ENCODE measurements at places on chromosomes 1 and 21. TPM values are rescaled to one million over a fixed set of nuclear protein-coding genes. Genes with fewer than 3 reads are reported as not detected.

GRCh38 chr1:181097242-181097641 is 8.7 kb downstream of the IER5 start:
- H3K4me3 ChIP-seq, result no peak overlapping the region
- no peak for DNase-seq
- H3K4me1 ChIP-seq, result peaks cover 88% of the 10 kb centered on the region
- no peaks in the 10 kb centered on the region for H3K27me3 ChIP-seq
- no peak overlapping the region for H3K27ac ChIP-seq

DNA sequence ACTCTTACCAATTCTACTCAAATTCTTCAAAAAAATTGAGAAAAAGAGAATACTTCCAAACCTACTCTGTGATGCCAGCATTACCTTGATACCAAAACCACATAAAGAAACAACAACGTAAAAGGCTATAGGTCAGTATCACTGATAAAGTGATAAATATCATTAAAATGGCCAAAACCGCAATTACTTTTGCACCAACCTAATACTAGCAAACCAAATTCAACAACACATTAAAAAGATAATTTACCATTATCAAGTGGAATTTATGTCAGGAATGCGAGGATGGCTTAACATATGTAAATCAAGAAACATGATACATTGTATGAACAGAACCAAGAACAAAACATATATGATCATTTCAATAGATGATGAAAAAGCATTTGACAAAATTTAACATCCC is 7.0 kb downstream of the SPAG17 start:
- H3K4me1 ChIP-seq, result no peaks in the 10 kb centered on the region
- H3K36me3 ChIP-seq, result no peaks in the 10 kb centered on the region
- no peaks in the 10 kb centered on the region for H3K27me3 ChIP-seq
- no peak overlapping the region for H3K27ac ChIP-seq
- no peak overlapping the region for H3K4me3 ChIP-seq

GRCh38 chr1:198929111-198929604 is 290.3 kb downstream of the PTPRC start:
- DNase-seq, result no peak
- H3K27ac ChIP-seq, result no peak overlapping the region
- H3K27me3 ChIP-seq, result no peaks in the 10 kb centered on the region
- H3K4me1 ChIP-seq, result peaks cover 36% of the 10 kb centered on the region
- no peak overlapping the region for H3K4me3 ChIP-seq
- H3K36me3 ChIP-seq, result no peaks in the 10 kb centered on the region

VWA1 gene
- total RNA-seq, result 4.3 TPM

- no peak overlapping the region for H3K4me3 ChIP-seq
- H3K27ac ChIP-seq, result no peak overlapping the region
- no peaks in the 10 kb centered on the region for H3K36me3 ChIP-seq
- H3K4me1 ChIP-seq, result no peaks in the 10 kb centered on the region
- DNase-seq, result no peak
Observed at GRCh38 chr21:32994305-32994704, 31.4 kb upstream of the OLIG2 start.

- no peak for DNase-seq
- H3K4me1 ChIP-seq, result peaks cover 79% of the 10 kb centered on the region
- no peaks in the 10 kb centered on the region for H3K27me3 ChIP-seq
- peak overlapping the region; percentile 94 for H3K27ac ChIP-seq
- H3K4me3 ChIP-seq, result peak overlapping the region; percentile 22
Observed at GRCh38 chr1:89908672-89909436, 86.1 kb upstream of the ZNF326 start.

DNA sequence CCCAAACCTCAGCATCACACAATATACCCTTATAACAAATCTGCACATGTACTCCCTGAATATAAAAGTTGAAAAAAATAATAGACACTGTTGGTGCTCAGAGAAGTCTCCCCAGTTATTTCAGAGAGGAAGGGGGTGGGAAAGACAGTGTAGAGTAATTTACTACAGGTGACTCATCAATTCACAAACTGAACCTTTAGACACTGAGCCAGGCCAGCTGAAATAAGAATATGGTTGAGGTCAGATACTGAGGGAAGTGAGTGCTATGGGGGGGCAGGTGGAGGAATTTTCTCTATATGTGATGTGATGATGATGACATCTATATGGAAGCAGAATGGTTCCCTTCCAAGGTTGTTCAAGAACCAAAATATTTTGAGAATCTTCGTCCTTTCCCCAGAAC is 50.1 kb downstream of the MRPL39 start:
- no peaks in the 10 kb centered on the region for H3K27me3 ChIP-seq
- no peaks in the 10 kb centered on the region for H3K36me3 ChIP-seq
- DNase-seq, result no peak
- H3K4me1 ChIP-seq, result peaks cover 4% of the 10 kb centered on the region
- no peak overlapping the region for H3K4me3 ChIP-seq

Data from osteoblast (primary cell).